ENCODE measurements at places on chromosomes 2 and 18.

DNA sequence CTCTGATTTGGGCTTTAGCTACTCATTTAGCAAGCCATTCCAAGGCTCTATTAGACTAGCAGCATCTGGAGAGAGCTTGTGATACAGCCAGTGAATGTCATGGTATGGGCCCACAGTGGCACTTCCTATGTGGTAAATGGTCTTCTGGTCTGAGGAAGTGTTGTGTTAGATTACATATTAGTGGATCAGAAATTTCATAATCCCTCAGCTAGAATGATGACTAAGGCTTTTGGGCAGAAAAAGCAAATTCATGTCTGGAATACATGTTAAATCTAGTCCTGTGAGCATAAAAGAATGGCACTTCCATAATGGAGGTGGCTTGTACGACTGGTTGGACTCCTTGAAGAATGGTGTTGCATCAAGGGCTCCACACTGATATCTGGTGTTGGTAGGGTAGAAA lies 436.8 kb upstream of the CWC22 start:
- no peak for DNase-seq

DNA sequence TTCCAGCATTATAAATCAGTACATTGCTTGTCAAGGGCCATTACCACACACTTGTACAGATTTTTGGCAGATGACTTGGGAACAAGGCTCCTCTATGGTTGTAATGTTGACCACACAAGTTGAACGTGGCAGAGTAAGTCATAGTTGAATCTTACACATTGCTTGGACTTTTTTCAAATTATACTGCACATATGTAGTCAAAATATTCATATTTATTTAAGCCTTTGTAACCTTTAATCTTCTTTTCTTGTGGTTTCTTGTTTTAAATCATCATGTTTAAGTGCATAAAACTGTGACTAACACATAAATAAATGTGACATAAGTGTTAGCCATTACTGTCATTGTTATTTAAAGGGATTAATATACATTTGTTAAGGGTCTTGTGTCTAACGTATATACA lies 52.1 kb upstream of the EPB41L5 start:
- DNase-seq = peak; percentile 49

- DNase-seq = no peak
Observed at GRCh38 chr2:202172439-202173211, 65.8 kb downstream of the SUMO1 start.

GRCh38 chr2:160576054-160576499 lies 82.5 kb upstream of the RBMS1 start:
- no peak for DNase-seq

- DNase-seq = no peak
Observed at GRCh38 chr2:213247566-213247965, 36.7 kb upstream of the SPAG16 start.

DNA sequence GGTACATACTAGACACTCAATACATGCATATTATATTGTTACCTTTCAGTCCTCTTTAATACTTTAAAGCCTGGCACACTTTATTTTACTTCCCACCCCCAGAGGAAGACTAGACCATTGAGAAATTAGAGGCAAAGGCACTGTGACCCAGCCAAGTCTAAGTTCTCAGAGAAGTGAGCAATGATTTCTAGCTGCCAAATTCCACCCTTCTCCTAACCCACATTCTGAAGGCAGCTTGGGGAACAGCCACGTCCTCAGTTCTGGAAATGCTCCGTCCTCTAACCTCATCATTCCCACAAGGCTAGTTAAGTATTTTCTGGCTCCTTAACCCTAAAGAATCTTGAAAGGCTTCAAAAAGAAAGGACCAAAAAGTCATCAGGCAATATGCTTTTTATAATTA lies 86.6 kb downstream of the COL5A2 start:
- DNase-seq = no peak

GRCh38 chr18:62288665-62289008 lies 36.5 kb upstream of the TNFRSF11A start:
- no peak for DNase-seq

DNA sequence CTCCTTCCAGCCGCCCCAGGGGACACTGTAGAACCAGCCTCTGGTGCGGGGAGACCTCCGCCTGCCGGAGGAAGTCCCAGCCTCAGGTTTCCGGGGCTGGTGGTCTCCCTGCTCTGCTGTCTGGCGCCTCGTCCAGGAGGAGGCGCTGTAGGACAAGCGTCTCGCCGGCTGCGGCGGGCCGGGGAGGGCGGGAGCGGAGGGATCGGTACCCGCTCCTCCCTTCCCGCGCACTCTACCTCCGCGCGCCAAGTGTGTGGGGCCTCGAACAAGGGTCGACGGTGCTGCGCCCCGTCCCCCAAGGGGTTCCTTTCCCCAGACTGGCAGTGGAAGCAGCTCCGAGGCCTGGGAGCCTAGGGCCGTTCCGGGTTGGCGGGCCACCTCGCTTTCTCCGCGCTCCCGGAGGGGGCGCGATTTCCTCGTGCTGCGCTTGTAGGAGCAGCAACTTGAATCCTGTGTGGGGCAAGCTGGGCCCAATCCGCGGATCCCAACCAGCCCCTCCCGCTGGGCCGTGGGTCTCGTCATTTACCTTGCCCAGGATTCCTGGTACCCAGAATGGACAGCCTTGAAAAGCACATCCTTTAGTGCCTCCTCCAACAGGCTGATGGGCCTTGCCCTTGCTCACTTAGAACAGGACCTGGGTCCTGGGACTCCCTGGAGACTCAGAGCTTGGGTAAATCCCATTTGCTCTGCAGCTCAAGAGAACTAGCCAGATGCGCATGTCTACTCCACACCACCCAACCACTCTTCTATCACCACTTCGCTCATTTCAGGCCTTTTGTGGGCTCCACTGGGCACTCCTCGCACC lies 10.6 kb upstream of the HOXD4 start:
- DNase-seq = no peak

DNA sequence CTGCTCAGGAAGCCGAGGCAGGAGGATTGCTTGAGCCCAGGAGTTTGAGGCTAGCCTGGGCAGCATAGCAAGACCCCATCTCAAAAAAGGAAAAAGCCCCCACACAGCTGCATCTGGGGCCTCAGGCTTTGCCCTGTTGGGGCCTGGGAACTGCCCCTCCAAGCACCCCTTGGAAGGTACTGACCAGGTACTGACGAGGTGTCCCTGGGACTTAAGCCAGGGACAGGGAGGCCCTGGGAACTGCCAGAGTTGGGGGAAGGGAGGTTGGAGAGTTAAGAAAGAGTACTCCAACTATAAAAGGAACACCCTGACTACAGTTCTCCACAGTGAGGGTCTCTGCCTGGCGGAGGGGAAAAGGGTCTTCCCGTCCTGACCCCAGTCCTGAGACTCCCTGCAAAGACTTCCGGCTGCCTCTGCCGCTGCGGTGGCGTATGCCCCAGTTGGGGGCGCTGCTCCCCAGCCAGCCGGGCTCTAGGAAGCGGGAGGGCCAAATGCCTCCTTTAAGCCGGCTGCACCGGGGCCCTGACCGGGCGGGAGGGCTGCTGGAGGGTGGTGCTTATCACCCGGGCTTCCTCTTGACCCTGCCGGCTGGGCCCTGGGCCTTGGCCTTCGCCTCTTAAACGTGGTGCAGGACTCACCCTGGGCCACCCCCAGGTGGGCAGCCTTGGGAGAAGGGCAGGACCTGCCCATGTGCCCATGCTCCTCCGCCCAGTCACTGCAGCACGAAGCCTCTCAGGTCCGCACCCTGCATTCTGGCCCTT lies 12.8 kb downstream of the SLC30A3 start:
- no peak for DNase-seq

DNA sequence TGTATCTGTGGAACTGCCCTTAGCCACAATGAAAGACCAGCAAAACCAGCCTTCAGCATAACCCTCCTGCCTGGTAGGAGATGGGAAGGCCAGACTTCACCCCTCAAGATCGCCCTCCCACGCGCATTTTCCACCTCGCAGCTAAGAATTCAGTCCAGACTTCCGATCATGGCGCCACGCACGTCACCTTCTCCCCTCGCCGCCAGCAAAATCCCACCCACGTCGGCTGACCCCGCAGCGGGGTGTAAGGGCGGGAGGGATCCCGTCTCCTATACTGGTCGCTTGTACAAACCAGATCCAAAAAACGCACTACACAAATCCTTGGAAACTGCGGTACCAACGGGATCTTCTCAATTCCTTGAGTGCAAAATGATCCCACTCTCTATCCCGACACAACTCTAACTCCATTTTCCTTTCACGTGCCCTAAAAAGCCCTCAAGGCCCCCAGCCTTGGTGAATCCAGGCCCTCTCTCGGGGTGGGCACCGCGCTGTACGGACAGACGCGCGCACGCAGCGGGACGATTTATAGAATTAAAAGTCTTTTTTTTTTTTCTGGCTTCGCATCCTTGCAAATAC lies 1.0 kb upstream of the BMPR2 start:
- DNase-seq = peak; percentile 21

DNA sequence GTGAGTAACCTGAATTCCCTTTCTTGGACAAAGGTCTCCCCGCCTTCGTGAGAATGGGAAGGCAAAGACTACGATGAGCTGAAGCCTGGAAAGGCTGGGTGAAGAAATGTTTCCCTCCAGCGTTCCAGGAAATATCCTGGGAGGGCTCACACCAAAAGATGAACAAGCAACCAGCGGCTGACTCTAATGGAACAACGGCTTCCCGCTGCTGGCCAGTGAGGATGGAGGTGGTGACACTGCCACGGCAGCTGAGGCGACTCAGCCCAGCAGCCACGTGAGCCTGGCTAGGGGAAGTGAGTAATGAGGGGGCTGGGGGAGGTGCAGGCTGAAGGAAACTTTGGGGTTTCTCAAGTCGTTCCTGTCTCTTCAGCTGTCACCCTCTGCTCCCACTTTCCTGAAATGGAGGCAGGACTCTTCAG lies 105.0 kb upstream of the SMAD7 start:
- no peak for DNase-seq

DNA sequence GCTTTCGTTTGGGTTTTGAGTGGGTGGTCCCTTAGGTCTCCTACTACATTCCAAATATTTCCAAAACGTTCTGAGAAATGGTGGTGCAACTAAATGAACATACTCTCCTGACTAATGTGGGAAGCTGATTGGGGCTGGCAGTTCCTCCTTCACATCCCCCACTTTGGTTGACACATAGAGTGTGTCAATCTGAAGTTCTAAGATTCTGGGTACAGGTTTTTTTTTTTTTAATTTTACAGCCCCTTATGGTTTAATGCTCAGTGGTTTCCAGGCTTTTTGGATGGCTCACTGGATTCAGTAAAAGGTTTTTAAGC lies 58.4 kb upstream of the ITGB6 start:
- DNase-seq = no peak

GRCh38 chr18:62611453-62612288 lies 88.8 kb downstream of the ZCCHC2 start:
- DNase-seq = no peak

DNA sequence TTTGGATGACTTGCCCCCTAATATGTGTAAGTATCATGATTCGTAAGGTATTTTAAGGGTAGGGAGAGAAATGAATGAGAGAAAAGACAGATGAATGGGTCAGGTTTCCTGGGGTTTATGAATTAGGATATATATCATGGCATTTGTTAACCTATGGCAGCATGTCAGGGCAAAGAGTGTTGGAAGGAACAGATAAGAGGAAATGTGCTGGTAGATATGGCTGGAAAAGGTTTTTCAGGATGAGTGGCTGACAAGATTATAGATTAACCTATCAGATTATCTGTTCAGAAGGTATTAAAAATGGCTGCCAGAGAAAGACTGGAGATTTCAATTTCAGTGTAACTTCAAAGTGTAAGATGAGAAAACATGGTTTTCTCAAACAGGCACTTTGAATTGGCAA lies 67.8 kb downstream of the SRBD1 start:
- DNase-seq = no peak

- DNase-seq = peak; percentile 41
Observed at GRCh38 chr2:19775838-19776237, 125.9 kb downstream of the TTC32 start.

- no peak for DNase-seq
Observed at GRCh38 chr2:31694444-31694843, 113.7 kb upstream of the SRD5A2 start.

DNA sequence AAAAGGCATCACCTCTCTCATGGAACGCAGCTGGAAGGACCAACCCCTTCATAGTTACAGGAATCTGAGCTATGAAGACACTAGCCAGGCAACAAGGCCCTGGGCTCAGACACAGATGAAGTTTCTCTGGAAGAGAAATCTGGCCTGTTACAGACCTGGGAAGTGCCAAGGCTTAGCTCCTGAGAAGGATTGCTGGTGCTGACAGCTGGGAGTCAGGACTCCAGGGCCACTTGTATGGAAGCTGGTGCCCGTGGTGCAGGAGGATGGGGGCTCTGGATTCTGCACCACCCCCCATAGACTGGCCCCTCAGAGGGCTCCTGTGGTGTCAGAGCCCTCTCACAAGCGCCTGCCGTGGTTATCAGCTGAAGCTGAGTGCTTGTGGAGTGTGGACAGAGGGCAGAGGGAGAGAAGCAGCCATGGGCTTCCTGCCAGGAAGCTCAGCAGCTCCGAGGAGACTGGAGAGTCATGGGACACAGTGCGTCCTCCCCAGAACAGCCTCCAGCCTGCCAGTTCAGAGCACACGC lies 87.3 kb upstream of the LCLAT1 start:
- no peak for DNase-seq

DNA sequence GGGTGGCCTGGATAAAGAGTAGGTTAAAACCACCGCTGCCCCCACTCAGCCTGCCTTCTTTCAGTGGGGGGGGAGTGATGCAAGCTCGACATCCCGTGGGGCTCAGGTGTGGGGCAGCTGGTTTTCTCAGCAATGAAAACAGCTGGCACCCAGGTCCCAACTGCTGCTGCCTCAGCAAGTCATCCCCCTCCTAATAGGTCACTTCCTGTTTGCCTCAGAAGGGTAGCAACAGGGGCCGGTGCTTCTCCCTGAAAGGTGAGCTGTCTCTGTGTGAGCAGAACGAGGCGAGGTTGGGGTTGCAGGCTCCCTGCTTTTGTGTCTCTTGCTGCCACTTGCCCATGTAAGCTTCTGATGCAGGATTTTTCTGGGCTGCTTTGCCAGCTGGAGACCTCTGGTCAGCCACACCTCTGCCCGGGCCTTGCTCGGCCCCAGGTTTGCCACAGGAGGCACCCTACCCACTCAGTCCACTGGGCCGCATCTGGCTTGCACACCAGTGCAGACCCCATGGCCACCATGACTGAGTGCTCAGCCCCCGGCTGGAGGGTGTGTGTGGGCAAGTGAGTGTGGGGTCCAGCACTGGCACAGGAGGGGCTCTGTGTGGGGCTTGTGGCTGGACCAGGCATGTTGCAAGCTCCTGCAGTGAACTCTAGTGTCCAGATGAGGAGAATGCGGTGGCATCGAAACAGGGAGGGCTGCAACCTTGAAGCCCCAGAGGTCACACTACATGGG lies 11.5 kb upstream of the ASB1 start:
- DNase-seq = no peak

Measured in AG04449 (cell line).